ENCODE measurements at places on chromosomes 6 and 20.

GRCh38 chr20:53127027-53127426, 154.9 kb downstream of the TSHZ2 start:
- DNase-seq: no peak

DNA sequence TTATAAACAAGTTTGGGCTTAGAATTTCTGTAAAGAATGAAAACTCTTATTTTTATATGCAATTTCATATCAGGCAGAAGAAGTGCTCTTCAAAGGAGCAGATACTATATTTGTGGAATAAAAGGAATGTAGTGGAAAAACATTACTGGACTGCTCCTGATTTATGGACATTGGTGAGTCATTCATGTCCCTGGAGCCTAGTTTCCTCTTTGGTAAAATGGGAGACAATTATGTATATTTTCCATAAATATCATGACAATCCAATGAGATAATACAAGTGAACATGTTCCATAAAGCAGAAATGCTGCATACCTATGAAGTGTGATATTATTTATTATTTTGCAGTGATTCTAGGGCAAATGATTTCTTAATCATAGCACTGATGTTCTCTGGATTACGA, 445.8 kb upstream of the CITED2 start:
- no peak for DNase-seq

- no peak for DNase-seq
Observed at GRCh38 chr20:3326779-3327521, 80.5 kb downstream of the DNAAF9 start.

DNA sequence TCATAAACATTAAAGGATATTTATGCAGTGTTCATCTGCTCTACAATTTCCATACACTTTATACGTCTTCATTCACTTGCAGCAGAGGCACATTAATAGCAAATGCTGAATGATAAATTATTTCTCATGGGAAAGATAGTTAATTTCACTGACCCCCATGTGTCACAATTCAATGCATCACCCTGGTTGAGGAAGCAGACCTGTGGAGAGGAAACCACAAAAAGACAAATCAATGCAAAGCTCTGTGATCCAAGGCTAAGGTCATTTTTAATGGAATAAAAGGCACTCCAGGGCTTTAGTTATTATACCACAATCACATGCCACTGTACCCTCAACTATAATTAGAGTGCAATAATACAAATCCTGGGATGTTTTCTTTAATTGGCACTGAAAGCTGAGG, 40.3 kb upstream of the TENT5A start:
- no peak for DNase-seq

DNA sequence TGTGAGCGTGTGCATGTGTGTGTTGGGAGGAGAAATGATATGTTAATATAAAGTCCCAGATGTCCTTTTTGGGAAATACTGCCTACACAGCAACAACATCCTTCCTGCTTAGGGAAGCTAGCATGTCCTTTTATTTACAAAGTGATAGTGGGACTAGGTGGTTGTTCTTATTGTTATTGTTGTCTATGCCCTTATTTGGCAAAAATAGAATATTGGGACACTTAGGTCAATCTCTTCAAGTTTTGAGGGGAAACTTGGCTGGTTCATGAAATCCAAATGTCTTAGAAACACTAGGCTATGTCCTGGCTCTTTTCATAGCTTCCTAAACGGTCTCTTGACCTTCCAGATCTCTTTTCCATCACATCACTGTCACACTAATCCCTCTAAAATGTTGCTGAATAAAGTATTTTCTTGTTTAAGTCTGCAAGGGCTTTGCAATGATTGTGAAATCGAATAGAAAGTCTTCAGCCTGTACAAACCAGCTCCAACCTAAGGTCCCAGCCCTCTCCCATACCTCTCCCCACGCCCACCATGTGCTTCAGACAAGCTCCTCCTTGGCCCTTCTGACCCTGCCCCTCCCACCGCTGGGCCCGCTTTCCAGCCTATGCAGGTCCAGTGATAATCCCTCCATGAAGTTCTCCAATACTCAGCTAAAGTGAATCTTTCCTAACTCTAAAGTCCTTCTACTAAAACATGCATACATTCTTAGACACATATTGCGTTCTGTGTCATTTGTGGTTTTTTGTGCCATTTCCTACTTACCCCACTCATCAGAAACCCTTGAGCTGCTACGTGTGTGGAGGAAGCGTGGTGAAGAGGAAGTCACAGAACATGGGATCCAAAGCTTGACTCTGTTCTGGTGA, 205.1 kb downstream of the LY86 start:
- DNase-seq: no peak

DNA sequence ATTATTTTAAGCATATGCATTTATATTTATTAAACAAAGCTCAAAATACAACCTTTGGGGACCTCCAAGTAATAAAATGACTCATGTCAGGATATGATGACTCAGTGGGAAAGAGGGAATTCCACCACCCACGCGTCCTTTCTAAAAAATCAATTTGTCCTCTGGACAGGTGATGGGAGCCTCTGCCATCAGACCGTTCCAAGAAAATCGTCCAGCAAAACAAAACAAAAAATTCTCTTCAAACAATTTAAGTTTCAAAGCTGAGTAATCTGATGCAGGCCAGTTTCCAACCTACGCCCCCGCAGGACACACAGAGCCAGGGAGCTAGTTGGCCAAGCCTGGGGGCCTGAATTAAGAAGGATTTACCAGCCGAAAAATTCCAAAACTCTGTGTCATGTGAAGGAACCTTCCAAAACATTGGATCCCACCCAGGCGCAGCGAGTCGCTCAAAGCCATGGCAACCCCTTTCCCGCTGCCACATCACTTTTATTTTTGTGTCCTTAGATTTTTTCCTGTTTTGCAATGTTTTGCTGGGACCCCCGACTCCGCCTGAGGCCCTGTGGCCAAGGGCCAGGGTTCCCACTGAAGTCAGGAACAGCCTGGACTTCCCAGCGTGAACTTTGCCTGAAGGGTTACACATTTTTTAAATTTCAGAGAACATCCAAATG, 95.3 kb downstream of the NFATC2 start:
- no peak for DNase-seq

DNA sequence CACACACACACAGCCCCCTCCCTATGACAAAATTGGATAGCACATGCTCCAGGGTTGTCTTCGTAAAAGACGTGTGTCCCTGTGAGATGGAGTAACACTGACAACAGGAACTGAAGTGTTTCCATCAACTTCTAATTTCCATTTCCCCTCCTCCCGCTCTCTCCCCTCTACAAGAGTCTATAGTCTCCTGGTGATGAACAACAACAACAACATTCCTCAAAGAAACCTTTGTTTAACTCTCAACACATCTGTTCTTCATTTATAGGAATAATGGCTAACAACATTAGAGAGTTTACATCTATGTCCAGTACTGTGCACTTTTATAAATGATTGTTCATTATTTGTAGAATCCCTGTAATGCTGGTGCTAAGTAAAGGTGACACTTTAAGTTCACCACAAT, 205.8 kb upstream of the SSTR4 start:
- DNase-seq: no peak

DNA sequence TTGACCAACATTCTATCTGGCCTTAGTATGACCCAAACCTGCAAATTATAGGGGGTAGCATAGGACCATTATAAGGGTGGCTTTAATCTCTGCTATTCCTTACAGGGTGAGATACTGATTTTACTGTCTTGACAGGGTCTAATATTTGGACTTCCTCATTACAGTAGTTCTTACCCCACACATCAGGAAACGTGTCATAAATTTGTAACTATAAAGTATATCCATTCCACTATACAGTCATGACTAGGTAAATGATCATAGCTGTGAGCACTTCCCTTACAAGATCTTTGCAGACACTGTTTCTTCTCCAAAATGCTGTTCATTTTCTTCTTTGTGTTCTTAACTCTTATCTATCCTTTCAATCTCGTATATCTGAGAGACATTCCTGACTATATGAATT, 518.7 kb upstream of the RNF217 start:
- DNase-seq: no peak

DNA sequence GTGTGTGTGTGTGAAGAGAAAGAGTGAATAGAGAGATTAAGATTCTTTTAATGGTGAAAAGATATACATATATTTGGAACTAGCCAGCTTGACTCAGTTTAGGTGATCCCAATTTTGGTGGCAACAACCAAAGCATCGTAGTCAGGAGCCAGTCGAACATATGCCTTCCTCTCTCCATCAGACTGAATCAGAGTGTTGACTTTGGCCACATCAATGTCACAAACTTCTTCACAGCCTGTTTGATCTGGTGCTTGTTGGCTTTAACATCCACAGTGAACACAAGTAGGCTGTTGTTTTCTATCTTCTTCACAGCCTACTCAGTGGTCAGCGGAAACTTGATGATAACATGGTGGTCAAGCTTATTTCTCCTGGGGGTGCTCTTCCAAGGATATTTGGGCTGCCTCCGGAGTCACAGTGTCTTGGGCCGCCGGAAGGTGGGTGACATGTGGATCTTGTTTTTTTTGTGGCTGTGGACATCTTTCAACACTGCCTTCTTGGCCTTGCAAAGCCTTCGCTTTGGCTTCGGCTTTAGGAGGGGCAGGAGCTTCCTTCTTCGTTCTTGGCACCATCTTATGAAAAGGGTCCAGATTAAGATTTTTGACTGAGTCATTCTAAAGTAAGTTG, 3.4 kb downstream of the HLA-F start:
- no peak for DNase-seq

DNA sequence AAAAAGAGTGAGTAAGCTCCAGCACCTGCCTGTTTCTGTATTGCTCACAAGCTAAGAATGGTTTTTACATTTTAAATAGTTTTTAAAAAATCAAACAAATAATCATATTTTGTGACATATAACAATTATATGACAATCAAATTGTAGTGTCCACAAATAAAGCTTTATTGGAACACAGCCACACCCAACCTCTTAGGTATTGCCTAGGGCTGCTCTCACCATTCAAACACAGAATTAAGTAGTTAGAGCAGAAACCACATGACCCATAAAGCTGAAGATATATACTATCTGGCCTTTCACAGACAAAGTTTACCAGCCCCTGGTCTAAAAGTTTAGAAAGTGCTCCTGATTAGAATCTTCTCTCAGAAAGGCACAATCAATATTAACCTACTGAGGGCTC, 11.2 kb downstream of the TNFRSF21 start:
- DNase-seq: no peak

DNA sequence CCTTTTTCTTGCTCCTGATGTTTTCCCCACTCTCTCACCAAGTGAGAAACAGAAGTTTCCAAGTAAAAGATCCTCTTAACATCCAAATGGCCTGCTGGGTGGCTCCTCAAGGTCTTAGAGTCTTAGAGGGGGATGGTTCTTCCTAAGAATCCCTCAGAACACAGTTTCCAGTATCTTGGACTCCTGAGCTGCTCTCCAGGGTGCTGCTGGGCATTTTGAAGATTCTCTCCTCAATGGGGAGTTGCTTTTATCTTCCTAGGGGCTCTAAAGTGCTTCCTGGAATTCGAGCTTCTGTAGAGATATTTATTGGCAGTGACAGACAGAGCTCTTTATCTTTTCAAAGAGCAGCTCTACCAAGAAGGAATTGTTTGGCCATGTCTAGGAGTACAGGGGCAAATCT, 70.8 kb upstream of the SLC35B3 start:
- DNase-seq: no peak

GRCh38 chr6:132041706-132042105, 90.5 kb upstream of the CCN2 start:
- DNase-seq: no peak

DNA sequence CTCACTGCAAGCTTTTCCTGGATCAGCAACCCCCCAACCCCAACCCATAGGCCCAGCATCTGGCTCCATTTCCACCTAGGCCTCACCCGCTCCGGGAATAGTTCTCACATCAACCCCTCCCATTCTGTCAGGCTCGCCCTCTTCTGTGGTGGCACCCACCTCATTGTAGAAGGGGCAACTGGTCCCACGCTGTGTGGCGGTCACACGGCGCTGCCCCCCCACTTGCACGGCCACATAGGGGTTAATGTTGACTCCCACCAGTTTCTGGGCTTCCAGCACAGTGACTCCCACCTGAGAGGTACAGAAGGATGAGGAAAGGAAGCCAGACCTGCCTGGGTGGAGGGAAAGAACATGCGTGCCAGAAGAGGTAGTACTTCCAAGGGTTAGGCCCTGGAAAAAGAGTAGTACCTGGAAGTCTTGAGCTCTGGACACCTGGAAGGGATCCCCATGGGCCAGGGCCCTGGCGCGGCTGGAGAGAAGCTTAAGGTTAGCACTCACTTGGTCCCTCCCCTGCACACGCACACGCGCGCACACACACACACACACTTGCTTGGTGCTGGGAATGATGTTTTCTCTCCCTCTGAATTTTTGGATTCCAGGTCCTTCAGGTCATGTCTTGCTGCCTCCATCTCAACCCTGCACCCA, 12.7 kb upstream of the SPAG4 start:
- DNase-seq: no peak

- DNase-seq: no peak
Observed at GRCh38 chr6:50709366-50709734, 4.0 kb upstream of the TFAP2D start.

GRCh38 chr20:16350465-16350864, 222.8 kb downstream of the KIF16B start:
- no peak for DNase-seq

- DNase-seq: no peak
Observed at GRCh38 chr20:4454111-4454510, 267.6 kb upstream of the PRND start.

DNA sequence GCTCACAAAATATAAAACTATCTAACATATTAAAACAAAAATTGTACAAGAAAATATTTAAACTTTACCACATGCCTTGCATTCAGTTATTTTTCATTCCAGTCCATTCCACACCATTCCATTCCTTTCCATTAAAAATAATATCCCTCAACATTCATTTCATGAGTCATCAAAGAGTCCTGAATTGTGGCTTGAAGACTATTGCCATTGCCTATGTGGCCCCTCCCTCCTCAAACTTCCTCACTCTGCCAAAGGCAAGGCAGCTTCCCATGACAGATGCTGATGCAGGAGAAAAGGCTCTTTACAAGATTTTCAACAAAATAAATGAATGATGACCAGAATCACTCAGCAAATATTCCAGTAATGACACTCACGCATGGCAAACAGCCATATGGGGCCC, 31.7 kb downstream of the IL20RA start:
- DNase-seq: no peak

GRCh38 chr6:97702248-97702647, 419.2 kb upstream of the MMS22L start:
- DNase-seq: no peak

DNA sequence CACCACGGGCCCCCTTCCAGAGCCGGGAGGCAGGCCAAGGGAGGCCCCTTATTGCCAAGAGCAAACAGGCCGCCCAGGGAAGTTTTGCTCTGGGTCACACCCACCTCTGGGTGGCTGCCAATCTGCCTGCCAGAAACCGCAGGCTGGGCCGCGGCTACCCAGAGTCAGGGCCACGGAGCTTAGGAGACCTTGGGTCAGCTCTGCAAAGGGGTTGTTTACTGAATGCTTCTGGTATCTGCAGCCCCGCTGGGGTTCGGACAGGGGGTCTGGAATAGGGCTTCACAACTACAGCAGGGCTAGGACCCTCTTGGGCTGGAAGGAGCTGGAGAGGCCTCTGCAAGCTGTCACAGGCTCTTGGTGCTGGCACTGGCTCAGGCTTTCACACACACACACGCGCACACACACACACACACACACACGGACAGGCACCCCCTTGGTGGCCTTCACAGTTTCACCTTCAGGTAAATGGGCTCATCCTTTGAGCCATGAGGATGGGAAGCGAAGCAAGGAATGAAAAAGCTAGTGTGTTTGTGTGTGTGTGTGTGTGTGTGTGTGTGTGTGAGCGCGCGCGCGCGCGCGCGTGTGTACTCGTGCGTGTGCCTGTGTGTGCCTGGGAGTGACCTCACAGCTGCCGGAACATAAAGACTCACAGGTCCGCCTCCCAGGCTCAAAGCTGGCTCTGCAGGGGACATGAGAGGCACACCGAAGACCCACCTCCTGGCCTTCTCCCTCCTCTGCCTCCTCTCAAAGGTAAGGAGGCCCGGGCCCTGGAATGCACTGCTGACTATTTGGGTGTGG, at the start of gene CCN5:
Gene CCN5 (plus strand): TSS at position 669 of the 798 bp plus-strand sequence. CDS start 22 bp downstream, at position 691.
- no peak for DNase-seq
